Fibroblast of skin of left quadriceps (primary cell): ENCODE measurements at places on chromosomes 1 and 21.
A peak's percentile ranks its signal among the peaks of the same experiment; 100 is the strongest.

DNA sequence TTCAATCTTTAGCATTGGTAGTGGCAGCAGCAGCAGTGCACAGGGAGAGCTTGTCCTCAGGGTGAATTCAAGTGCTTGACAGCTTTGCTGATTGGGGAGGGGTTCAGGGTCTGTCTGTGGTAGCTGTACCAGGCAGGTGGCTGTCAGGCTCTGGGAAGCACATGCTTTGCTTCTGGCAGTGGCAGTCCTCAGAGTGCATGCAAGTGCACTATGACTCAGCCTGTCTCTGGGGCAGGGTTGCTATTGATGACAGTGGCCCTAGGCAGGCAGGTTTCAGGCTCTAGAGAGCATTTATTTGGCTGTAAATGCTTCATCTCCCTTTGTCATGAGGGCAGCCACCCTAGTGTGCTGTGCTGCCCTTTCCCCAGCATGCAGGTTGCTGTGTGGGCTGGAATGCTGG lies 251.9 kb upstream of the LRRC7 start:
- no peak for DNase-seq

DNA sequence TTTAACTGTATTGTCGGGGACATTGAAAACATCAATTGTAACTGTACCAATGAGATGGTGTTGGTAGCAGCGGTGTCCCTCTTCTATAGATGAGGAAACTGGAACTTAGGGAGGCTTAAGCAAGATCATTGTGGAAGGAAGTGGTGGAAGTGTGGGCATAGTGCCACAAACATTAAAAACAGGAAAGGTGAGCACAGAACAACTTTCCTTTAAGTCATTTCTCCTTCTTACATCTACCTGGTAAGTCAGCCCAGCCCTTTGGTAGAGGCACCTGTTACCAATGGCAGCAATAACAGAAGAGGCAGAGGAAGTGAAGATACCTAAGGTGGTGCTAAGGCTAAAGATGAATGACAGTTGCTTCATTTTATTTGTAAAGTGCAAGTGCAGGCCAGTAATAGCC lies 12.0 kb upstream of the CTSS start:
- DNase-seq, result no peak

- no peak for DNase-seq
Observed at GRCh38 chr1:240652549-240652948, 40.6 kb upstream of the GREM2 start.

DNA sequence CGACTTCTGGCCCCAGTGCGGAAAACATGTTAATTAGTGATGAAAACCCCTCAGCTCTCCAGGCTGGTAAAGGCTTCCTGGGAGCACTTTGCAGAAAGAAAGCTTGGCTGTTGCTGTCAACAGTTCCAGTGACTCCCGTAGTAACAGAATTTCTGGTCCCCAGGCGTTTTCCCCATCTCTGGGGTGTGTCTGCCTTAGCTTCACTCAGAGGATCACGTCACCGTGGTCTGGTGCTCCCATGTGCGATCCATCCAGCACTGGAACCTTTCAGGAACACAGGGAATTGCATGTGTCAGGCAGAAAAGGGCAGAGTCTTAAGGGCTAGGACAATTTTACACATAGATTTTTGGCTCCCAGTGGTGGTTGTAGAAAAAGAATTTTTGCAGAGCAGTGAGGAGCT lies 470.4 kb upstream of the USP24 start:
- no peak for DNase-seq

DNA sequence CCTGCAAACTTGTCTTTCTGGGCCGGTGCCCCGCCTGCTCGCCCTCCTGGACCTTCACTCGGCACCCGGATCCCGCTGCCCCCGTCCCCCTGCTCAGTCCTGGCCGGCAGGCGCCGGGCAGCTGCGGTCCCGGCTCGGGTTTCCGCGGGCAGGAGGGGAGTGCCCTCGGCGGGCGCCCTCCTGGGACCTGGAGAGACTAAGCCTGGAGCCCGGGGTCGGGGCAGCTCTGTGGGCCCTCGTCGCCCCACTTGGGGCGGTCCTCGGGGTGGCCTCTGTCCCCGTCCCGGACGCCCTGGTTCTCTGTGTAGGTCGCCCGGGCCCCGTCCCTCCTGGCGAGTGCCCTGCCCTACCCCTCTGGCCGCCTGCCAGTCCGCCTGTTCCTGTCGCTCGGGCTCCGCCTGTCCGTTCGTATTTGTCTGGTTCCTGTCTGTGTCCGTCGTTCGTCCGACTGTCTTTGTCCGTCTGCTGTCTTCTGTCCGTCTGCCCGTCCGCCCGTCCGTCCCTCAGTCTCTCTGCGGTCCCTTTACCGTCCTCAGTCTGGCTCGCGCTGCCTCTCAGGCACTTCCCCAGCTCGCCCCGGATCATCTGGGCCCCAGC lies 490 bp downstream of the SERINC2 start:
- DNase-seq, result no peak

- DNase-seq, result no peak
Observed at GRCh38 chr1:43452789-43453441, 816 bp downstream of the HYI start.

GRCh38 chr1:226633541-226634165 lies 85.1 kb downstream of the STUM start:
- DNase-seq, result no peak

DNA sequence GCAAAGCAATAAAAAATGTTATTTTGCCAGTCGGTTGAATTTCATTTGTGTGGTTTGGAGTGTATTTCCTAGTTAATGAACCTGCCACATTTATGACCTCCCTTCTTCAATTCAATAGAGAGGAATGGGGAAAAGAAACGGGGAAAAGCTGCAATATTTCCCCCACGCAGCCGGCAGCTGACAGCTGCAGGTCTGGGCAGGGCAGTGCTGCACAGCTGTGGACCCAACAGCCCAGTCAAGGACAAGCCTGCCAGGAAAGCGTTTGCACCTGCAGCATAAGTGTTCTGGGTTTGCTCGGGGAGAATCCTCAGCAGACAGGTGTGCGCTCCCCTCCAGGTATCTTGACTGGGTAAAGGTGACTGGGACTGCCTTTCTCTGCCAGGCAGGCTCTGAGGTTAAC lies 53.4 kb downstream of the FBXO2 start:
- DNase-seq, result no peak

DNA sequence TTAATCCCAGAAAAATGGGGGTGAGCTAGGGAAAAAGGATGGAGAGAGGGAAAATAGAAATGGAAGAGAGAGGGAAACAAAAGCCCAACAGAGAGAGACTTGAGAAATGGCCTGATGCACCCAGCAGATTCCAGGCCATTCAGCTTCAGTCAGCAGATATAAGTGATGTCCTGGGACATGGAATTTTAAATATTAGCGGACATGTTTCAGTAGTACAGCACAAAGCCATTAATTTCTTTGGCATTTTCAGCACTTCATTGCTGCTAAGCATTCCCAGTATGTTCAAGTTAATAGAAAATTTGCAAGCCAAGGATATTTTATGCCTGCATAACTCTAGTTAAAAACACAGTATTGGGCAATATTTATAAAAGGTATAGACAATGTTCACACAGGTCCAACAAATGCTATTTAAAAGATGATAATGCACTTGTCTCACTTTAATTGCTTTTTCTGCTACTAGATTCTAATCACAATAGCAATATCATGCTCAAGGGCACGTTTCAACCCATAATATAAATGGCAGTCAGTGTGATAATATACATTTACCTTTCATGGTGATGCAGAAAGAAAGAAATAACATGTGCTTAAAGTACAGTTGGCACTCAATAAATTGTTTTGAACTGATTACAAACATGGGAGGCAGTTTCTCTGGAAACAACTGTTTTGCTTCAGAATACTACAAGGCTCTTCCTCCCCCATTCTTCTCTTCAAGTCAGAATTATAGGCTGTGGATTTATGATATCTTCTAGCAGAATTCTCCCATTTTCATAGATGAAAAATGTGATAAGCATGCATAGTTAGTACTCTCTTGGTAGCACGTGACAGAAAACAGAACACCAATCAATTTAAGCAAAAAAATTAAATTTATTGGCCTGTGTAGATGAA lies 108.1 kb upstream of the MAGI3 start:
- no peak for DNase-seq

GRCh38 chr1:32666901-32667566 lies 16.0 kb downstream of the RBBP4 start:
- DNase-seq, result no peak

DNA sequence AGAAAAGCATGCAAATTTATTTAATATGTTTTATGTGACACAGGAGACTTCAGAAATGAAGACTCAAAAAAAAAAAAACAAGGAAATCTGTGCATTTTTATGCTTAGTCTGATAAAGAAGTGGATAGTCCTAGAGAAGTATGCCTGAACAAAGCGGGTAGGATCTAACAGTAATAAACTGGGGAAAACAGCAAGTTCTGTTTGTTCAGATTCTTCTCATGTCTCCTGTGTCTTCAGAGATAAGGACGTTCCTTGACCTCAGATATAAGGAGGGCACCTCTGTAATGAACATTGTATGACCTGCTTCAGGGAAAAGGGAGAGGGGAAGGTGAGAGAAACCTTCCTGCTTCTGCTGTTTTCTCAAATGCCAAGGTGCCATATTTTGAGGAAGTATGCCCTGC lies 67.7 kb upstream of the TNFSF18 start:
- no peak for DNase-seq

DNA sequence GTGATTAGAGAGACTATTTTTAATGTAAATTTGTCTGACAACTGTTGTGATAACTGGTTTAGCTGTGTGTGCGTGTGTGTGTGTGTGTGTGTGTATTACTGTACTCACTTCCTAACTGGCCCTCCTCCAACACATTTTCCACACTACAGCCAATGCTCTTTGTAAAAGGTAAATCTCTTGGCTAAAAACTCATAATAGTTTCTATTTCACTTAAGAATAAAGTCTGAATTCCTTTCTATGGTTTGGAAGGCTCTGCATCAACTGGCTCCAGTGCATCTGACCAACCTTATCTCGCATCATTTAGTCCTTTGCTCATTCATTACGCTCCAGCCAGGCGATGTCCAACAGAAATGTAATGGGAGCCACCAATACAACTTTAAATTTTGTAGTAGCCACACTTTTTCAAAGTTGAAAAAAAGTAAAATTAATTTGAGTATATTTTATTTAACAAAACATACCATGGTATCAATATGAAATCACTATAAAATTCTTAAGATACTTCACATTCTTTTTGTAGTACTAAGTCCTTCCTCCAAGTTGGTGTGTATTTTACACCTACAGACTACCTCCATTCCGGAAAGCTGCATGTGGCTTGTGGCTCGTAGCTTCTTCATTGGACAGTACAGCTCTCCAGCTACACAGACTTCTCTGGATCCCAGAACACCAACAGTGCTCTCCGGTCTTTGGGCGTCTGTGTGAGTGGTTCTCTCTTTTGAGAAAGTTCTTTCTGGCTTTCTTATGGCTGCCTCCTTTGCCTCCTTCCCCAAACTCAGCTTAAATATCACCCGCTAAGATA lies 68.9 kb downstream of the NRIP1 start:
- no peak for DNase-seq

- no peak for DNase-seq
Observed at GRCh38 chr1:110610084-110610483, 3.9 kb upstream of the KCNA2 start.

GRCh38 chr1:85579622-85580021 lies 939 bp upstream of the CCN1 start:
- peak; percentile 68 for DNase-seq

DNA sequence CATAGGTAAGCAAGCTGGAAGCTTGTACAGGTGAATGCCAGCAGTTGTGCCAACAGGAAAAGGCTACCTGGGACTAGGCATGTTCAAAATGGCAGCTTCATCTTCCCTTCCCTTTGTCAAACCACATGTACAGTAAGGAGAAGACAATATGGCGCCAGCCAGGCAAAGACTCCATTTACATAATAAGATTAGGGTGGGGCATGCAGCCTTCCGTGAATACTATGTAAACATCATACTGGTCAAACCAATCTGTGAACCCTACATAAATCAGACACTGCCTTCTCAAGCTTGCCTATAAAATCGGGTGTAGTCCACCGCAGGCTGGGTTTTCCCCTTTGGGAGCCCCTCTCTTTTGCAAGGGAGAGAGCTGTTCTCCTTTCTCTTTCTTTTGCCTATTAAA lies 24.6 kb downstream of the ATF3 start:
- DNase-seq, result no peak

GRCh38 chr1:38117444-38117887 lies 70.9 kb upstream of the POU3F1 start:
- no peak for DNase-seq

DNA sequence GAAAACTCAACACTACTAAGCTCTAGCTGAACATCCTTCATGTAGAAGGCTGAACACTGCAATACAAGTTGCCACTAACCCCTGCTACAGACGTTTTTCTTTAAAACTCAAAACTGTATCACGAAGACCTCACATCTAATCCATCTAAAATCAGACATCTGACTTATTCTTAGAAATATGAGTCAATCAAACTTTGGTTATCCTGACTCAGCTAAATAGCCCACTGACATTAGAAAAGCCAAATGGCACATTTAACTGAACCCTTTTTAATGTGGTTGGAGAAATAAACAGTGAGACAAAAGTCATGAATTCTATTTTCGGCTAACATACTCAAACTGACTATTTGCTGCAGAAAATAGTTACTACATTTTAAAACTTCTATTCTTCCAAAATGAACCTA lies 35.6 kb downstream of the WLS start:
- DNase-seq, result no peak

GRCh38 chr1:201436969-201437368 lies 15.4 kb upstream of the TNNI1 start:
- DNase-seq, result no peak

DNA sequence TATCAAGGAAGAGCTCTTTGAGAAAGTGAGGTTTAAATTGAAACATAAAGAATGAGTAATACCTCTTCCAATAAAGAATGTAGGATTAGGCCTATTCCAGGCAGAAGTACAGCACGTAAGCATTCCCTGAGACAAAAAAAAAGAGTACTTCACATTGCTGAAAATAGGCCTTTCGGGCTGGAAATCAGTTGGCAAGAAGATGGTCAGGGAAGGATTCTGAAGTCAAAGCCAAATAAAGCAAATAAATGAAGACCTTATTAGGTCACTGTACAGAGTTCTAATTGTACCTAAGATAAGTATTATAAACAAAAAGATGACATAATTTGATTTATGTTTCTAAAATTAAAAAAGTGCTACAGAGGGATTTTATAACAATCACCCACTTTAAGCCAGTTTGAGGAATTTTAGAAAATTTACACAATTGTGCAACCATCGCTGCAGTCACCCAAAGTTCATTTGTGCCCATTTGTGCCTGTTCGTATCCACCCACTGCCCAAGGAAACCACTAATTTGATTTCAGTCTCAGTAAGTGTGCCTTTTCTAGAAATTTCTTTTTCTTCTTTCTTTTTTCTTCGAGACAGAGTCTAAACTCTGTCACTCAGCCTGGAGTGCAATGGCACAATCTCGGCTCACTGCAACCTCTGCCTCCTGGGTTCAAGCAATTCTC lies 58.6 kb downstream of the FMO4 start:
- DNase-seq, result no peak

- no peak for DNase-seq
Observed at GRCh38 chr1:14014929-14015328, 314.9 kb downstream of the PRDM2 start.
